ENCODE measurements at places on chromosomes 12 and 14.
A peak's percentile ranks its signal among the peaks of the same experiment; 100 is the strongest.

DNA sequence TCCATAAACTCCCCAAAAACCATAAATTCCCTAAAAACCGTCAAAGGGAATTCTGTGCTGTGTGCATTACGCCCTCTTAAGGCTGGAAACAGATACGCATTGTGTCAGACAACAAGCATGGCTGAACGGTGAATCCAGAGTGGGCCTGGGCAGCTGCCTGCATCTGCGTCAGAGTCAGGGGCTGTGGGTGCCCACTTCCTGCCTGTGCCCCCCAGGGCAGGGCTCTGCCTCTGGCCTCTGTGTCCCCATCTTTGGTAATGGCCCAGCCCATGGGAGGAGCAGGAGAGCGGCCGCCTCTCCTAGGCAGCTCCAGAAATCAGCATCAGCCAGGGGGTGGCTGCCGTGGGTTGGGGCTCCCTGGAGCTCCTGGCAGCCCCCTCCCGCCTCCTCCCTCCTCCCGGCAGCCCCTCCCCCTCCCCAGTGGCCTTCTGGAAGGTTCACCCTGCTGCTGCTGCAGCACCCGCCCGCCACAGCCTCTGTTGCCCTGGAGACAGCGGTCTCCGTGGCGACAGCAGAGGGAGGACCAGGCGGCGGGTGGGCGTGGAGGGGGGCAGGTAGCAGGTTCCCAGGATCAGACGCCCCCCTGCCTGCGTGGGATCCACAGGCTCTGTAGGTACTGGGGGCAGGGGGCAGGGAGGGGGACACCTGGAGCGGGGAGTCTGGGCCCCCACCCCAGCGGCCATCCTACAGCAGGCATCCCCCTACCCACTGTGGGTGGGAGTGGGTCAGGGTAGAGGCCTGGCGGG, 5.9 kb downstream of the MMP17 start:
- no peak for DNase-seq

- DNase-seq = no peak
These were observed 40.2 kb upstream of the RASSF3 start for GRCh38 chr12:64569923-64570691.

GRCh38 chr14:58730792-58731464, 93.2 kb downstream of the DACT1 start:
- DNase-seq = peak; percentile 62

DNA sequence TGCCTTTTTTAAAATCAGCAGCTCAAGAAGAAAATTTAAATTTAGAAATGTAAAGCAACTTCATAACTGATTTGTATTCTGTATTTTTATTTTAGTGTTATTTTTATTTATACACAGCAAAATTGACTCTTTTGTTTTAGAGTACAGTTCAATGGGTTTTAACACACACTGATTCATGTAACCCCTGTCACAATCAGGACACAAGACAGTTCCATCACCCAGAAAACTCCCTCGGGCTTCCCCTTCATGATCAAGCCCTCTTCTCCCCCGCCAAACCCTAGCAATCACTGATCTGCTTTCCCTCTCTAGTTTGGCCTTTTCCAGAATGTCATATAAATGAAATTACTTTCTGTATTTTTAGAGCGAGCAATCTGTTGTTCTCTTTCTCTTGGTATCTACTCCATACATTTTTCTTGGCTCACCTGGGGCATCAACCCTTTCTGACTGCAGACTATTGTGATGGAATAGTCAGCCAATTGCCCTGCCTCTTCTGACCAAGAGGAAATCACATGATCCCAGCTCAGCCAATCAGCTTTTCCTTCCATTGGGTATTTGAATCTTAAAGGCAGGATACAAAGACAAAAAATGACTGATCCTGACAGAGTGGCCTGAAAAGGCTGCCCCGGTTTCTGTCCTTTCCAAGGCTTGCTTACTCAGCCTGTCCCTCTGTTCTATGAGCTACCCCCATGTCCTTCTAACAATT, 5.3 kb downstream of the SLC5A8 start:
- no peak for DNase-seq

DNA sequence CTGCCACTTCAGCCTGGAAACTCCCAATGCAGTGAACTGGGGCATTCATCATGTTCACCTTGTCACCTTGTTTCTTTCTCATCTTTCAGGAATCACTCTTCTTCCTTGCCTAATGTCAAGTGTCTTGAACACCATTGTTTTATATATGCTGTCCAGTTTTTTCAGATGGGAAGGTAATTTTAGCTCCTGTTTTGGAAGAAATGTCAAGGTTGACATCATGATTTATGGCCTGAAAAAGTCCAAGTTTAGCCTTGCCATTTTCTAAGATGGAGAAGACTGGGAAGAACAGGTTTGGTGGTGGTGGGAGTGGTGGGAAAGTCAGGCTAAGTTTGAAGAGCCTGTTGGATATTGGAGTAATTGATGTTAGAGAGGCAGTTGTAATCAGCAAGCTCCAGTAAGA, 54.0 kb downstream of the ADCK1 start:
- DNase-seq = no peak

- peak; percentile 39 for DNase-seq
These were observed 26.6 kb downstream of the MBIP start for GRCh38 chr14:36293824-36294223.

- DNase-seq = peak; percentile 71
These were observed 27.3 kb upstream of the CHPT1 start for GRCh38 chr12:101670007-101670671.

DNA sequence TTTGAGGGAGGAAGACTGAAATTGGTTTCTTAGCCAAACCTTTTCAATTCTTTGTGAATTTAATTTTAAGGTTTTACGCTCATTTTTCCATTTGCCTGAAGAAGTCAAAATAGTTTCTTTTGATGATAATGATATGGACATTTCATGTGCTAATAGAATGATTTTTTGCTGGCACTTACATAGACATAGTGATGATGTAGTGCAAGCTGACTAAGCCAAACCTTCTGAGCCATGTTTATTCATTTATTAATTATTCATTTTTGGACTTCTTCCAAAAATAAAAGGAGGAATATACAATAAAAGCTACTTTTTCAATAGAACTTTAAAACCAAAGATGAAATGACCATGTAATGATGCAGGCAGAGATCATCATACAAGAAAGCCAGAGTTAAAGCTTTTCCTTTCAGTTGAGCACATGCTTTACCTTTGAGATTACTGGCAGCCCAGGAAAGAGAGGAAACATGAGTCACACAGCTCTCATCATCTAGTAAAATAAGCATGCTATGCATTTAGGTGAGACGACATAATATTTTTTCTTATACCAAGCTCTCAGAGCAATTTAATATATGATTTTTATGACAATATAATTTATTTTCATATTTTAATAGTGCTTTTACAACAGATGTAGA, 24.8 kb downstream of the KCNA1 start:
- peak; percentile 27 for DNase-seq

DNA sequence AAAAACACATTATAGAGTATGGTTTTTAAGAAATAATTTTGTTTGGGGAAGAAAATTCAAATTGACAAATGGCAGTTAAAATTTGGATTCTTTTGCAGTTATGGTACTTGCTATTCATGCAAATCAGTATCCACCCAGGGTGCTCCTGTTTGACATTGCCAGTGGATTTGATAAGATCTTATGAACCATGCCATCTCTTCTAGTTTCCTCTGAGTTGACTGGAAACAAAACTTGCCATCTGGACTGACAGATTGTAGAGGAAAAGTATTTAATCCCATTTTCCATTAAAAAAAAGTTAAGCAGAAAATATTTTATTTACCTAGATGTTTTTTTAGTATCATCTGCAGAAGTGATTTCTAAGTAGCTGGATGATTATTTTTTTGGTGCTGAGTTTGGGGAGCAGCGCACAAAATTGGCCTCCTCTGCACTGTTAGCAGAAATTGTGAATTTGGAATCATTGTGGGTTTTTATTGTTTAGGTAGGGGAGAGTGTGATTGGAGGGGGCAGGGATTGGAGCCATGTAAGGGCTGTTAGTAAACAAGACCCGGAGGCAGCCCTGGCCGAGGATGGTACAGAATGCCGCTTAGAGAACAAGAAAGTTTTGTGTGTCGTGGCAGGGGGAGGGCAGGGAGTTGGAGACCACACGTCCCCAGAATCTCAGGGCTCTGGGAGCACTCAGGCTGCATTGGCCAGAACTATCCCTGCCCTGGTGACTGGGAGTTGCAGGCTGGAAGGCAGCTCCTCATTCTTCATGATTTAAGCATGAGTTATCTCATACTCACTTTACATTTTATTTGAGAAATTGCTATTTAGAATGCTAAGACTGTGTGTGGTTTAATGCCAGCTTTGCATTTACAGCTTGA, 56.6 kb downstream of the WDR20 start:
- DNase-seq = no peak

DNA sequence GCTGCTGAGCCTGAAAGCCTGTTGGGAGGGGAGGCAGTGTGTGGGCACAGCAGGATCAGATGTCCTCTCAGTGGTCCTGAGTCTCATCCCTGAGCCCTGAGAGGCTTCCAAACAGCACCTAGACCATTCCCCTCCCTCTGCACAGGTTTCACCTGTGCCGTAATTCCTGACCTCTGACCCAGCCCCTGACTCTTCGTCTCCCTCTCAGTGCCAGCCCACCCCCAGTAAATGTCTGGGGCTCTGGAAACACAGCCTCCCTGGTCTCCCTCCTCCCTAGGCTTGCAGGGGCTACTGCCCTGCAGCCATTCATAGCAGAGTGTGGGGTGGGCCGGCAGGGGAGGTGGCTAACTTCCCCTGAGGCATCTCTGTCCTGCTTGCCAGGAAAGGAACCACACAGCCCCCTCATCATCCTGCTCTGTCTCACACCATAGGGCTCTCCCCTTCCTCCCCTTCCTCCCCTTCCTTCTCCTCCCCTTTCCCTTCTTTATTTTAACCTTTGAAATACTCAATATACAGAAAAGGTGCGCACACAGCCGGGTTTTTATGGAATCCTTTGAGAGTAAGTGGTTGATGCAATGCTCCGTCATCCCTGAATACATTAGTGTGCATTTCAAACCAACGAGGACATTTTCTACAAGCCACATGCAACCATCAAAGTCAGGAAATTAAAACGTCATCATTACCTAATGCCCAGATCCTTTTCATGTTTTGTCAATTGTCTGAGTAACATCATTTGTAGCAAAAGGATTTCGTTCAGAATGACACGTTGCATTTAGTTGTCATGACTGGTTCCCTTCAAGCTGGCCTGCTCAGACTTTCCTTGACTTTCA, 67.0 kb downstream of the PRMT8 start:
- DNase-seq = no peak

- DNase-seq = no peak
These were observed 40.3 kb upstream of the RGS6 start for GRCh38 chr14:71891970-71892369.

- DNase-seq = no peak
These were observed 28.8 kb upstream of the RPH3A start for GRCh38 chr12:112762753-112763152.

DNA sequence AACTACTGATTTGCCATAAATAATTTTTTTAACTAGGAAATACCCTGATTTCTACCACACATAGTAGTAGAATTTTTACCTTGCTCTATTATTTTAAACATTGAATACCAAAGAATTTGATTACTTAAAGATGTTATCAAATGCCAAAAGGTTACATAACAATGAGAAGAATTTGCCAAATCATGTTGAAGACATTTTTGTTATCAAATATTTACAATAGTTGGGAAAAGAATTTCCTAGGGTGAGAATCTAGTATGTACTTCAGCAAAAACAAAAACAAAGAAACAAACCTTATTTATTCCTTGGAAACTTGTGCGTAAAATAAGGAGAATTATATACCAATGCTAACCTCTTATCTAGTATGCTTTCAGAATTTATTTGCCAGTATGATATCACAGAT, 107.2 kb downstream of the SCAF11 start:
- DNase-seq = no peak

DNA sequence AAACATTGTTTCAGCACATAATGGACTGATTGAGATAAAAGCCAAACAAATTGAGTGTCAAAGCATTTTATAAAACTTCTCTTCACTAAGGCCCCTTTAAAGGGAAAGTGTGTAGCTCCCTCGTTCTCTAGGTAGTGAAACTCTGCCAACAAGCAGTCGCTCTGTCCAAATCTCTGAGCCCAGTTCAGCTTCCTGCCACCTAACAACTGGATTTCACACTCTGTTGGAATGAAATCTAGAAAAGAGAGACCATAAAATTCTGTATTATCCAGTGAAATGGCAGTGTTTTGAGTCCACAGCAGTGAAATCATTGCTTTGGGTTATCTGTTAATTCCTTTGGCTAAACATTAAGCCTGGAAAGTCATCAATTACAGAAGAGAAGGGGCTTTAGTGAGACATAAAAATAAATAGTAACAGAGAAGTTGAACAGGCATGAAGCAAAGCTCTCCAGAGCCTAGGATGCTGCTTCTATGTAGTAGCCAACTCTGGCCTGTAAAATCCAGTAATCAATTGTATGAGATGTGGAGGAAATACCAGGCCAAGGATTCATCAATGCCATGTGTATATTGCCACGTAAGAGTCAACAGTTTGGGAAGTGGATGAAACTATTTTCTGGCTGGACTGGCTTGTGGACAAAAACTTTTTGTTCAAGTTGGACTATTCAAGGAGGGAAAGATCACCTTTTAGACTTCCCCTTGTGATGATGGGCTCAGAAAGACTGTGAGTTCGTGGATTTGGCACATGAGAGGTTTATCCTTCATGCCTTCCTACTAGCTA, 122.5 kb downstream of the WIF1 start:
- no peak for DNase-seq
